ENCODE measurements at places on chromosomes 4 and X. TPM values are rescaled to one million over a fixed set of nuclear protein-coding genes. Genes with fewer than 3 reads are reported as not detected.

DNA sequence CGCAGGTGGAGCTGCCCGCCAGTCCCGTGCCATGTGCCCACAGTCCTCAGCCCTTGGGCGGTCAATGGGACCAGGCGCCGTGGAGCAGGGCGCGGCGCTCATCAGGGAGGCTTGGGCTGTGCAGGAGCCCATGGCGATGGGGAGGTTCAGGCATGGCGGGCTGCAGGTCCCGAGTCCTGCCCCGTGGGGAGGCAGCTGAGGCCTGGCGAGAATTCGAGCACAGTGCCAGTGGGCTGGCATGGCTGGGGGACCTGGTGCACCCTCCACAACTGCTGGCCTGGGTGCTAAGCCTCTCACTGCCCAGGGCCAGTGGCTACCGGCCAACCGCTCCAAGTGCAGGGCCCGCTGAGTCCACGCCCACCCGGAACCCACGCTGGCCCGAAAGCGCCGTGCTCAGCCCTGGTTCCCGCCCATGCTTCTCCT lies 646.5 kb downstream of the GABRG1 start:
- no peak for DNase-seq

DNA sequence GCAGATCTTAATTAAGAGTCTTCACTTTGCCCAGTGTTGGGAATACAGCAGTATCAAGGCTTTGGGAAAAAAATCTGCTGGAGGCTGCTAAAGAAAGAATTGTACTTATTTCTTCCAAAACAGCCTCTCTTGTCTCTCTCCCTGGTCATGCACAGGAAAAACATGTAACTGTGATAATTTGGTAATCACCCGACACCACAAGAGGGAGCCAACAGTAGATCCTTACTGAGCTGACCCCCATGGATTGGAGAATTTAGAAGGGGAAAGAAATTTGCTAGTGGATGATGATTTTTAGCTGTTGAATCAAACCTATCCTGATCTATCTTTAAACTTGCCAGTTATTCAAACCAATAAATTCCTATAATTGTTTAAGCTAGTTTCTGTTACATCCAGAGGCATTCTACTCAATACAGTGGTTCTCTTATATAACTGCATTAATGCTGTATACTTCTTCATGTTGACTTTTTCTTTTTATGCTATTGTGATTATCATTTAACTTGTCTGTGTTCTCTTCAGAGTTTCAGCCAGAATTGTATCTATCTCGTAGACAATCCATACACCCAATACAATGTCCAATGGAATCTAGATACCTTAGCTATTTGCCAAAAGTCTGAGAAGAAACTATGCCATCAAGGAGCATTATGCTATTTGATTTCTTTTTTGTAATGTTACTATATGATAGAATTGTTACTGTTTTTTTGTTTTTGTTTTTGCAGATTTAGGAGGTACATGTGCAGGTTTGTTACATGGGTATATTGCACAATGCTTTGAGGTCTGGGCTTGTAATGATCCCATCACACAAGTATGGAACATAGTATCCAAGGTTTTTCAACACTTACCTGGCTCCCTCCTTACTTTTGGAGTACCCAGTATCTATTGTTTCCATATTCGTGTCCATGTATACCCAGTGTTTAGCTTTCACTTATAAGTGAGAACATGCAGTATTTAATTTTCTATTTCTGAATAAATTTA lies 31.3 kb upstream of the ARHGEF38 start:
- DNase-seq: peak; percentile 41

DNA sequence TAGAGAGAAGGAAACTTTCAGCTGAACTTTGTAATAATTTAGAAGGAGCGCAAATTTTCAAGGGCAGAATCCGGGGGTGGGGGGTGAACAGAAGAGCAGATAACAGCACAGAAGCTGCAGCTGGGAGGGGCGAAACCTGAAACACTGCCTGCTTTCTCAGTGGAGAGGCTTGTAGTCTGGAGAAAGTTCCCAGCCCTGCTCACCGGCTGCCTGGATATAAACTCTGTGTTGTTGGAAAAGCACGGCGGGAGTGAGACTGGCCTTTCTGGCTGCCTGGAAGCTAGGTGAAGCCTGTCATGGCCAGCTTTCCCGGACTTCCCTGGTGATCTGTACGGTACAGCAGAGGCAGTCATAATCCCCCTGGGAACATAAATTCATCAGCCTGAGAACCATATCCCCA lies 1352.1 kb upstream of the DIAPH2 start:
- no peak for DNase-seq

DNA sequence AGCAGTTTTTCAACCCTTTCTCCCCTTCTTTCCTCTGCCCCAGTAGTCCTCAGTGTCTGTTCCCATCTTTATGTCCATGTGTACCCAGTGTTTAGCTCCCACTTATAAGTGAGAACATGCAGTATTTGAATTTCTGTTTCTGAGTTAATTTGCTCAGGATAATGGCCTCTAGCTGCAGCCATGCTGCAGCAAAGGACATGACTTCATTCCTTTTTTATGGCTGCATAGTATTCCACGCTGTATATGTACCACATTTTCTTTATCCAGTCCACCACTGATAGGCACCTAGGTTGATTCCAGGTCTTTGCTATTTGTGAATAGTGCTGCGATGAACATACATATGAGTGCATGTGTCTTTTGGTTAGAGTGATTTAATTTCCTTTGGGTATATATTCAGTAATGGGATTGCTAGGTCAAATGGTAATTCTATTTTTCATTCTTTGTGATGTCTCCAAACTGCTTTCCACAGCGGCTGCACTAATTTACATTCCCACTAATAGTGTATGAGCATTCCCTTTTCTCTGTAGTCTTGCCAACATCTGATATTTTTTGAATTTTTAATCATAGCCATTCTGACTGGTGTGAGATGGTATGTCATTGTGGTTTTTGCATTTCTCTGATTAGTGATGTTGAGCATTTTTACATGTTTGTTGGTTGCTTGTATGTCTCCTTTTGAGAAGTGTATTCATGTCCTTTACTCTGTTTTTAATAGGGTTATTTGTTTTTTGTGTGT lies 54.6 kb upstream of the ANK2 start:
- no peak for DNase-seq

DNA sequence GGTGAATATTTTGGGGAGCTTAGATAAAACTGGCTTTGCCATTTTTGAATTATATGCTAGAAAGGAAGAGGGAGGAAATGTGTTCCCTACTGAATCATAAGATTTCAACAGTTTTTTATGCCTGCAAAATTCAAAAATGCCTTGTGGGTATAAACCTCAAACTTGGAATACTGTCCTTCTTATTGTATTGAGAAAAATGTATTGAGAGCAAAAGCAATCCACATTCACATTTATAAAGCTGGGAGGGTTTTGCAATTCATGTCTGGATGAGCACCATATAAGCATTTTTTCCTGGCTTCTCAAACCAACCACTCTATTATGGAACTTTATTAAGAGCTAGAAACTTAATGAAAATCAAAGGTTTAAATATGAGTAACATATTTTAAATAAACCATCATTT lies 289.8 kb downstream of the PCDH7 start:
- no peak for DNase-seq

DNA sequence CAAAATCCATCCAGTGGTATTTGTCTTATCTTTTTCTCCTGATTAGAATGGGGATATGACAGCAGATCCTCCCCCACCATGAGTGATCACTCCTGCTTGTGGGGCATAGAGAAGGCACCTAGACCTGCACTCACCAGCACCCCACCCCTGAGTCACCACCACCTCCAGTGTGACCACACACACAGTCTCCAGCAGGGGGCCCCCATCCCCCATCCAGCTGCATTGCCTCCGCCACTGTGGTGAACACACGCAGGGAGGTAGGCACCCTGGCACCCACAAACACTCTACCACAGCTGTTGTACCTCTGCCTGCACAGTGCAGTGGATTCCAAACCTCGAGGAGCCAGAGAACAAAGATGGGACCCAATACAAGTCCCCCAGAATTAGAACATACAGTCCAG lies 9.0 kb upstream of the MAGEA8 start:
- no peak for DNase-seq

GRCh38 chr4:94941706-94942105 lies 184.0 kb downstream of the BMPR1B start:
- DNase-seq: no peak

GRCh38 chrX:102744307-102744706 lies 23.8 kb downstream of the GPRASP3 start:
- no peak for DNase-seq

DNA sequence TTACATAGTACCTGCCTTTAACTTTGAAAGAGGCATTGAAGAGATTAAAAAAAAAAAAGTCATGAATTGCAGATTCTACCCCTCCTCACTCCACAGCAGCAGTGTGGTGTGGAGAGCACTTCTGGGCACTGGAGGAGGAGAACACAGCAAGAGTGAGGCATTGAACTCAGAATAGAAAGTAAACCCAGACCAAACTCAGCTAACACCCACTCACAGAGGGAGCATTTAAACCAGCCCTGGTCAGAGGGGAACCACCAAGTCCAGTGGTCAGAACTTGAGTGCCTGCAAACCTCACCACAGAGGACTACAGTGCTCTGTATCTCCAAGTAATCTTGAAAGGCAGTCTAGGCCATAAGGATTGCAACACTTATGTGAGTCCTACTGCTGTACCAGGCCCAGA lies 15.6 kb upstream of the UGT2A1 start:
- no peak for DNase-seq

DNA sequence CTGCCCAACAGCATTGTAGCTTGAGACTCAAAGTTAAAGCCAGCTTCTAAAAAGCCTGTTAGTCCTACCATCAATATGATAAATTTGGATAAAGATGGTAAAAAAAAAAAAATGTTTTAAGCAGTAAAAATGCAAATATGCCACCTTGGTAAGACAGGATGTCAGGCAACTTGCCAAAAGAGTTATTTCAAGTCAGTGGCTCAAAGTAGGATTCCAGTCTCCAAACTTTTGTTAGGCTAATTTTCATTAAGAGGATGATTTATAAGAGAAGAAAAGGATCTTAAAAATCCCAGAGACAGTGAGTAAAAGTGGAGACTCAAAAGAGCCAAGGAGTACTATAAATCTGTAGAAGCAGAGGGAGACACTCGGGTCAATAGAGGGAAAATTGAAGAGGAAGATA lies 47.5 kb downstream of the GASK1B start:
- no peak for DNase-seq

GRCh38 chrX:40205471-40205870 lies 107.7 kb upstream of the BCOR start:
- DNase-seq: no peak

GRCh38 chr4:124817531-124817930 lies 105.0 kb upstream of the ANKRD50 start:
- DNase-seq: no peak

DNA sequence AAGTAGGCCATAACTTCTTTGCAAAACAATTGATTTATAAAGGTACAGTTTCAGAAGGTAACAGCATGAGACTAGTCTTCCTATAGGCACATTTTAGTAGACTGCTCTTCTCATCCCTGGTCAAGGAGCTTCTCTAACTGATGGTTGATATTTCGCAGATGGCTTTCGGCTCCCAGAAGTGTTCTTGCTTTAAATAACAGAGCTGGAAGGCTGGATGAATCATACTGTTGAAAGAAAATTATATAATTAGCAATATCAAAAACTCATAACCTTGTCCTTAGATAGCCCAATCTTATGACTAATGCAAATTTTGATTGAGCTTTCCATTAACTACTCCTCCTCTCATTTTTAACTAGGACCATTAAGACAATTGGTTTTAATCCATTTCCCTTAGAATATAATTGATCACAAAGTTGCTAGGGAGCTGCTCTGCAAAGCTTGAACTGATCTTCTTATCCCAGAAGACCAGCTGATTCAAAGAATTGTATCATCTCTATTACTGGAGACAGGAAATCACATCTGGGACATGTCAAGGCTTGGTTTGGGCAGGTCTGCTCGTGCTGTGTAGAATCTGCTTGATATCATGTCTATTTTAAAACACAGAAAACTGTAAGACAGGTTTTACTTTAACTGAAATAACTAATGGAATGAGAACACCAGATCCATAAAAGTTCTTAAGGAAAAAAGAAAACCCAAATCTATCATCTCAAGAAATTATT lies 38.6 kb downstream of the CENPU start:
- no peak for DNase-seq

GRCh38 chrX:20545538-20545937 lies 278.8 kb upstream of the RPS6KA3 start:
- no peak for DNase-seq

DNA sequence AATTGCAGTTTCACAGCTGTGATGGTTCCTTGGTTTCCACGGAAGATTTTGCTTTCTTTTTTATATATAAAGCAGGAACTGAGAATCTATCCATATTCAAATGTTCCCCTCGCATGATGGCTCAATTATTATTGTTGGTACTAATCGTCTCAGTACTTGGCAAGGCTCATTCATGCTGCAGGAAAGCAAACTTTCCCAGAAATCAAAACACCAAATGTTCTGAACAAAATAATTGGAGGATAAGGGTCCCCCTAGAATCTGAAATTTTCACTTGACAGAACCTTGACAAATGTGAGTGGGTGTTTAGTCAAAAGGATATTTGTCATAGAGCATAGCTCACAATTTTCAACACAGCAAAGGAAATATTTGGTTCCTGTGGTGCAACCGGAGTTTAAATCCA lies 1598.6 kb upstream of the PCDH7 start:
- DNase-seq: no peak

DNA sequence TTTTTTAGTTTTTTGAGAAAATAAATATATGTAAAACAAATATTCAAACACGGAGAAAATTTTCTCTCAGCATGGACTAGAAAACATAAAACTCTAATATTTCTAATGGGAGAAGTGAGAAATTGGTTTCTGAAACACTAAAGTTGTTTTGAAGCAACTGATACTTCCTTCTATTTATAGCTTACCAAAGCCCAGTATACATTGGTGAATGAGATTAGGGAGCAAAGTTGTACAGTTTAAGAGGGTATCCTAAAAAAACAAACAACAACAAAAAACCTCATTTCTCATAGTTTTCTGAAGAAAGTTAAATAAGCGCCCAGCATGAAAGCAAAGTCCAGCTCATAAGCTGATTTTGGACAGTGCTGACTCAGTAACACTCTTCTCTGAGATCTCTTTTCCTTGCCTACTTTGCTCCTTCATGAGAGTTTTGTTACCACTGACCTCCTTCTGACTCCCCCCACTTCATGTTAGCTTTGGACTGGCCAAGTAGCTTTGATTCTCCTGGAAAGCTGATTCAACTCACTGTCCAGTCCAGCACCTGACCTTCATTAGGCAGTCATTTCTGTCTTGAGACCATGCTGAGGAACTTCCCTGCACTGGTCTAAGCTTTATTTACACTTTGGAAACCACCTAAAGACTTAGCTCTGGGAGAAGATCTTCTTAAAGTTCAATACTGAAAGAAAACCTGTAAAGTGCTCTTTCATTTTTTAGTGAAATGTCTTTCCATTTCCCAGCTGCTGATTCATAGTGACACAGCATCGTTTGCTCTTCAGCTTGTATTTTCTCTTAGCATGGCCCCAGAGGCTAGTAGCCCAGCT lies 21.8 kb upstream of the P2RY10 start:
- no peak for DNase-seq

- DNase-seq: no peak
These were observed 91.5 kb upstream of the DHX15 start for GRCh38 chr4:24675721-24676389.

The CASK gene
- 40.6 TPM for polyA plus RNA-seq

The GAGE12H gene
- polyA plus RNA-seq: not detected

The PF4V1 gene
- polyA plus RNA-seq: not detected

The MAGEE2 gene
- polyA plus RNA-seq: 2.0 TPM

The GASK1B gene
- polyA plus RNA-seq: 28.0 TPM

The WDR44 gene
- polyA plus RNA-seq: 14.2 TPM

The TEX13D gene
- polyA plus RNA-seq: not detected

The GLUD2 gene
- polyA plus RNA-seq: 5.1 TPM

All from left renal pelvis (tissue), 4 donors.